Right atrium auricular region (tissue), 2 donors: ENCODE measurements at places on chromosomes 1 and 21. TPM values are rescaled to one million over a fixed set of nuclear protein-coding genes. Genes with fewer than 3 reads are reported as not detected.

Gene PRAMEF13
- not detected for total RNA-seq

- no peaks in the 10 kb centered on the region for H3K4me1 ChIP-seq
- no peak overlapping the region for H3K4me3 ChIP-seq
- no peak for DNase-seq
- H3K27me3 ChIP-seq, result no peaks in the 10 kb centered on the region
- no peaks in the 10 kb centered on the region for H3K36me3 ChIP-seq
Measured at GRCh38 chr1:203459671-203460201, 15.9 kb upstream of the PRELP start.

- no peaks in the 10 kb centered on the region for H3K27me3 ChIP-seq
- H3K4me1 ChIP-seq, result no peaks in the 10 kb centered on the region
- no peak for DNase-seq
- no peak overlapping the region for H3K27ac ChIP-seq
- H3K4me3 ChIP-seq, result no peak overlapping the region
Measured at GRCh38 chr1:238141353-238141752, 250.6 kb upstream of the ZP4 start.

DNA sequence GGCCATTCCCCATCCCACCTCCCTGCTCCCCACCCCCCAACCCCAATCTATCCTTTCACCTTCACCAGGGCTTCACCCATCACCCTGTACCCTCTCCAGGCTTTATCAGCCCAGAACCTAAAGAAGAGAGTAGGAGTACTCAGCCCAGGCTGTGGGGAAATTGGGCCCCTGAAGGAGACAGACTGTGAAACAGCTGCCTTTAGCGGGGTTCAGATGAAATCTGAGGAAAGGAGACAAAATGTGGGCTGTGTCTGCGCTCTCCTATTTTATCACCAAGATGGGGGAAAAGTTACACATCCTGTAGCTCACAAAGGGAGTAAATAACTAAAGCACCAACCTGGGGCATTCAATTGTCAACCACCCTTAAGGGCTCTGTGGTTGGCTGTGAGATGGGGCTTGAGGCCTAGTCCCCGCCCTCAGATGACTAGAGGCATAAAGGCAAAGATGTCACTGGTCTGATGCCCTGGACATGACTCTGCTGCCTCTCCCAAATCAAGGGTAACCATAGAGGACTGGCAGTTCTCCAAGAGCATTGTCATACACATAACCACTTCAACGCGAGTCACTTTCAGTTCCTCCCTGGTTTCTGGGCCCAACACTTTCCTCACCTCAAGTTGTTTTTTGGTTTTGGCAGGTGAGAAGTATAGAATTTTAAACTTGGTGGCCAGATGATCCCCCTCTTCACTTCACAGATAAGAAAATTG is 30.0 kb downstream of the SLC27A3 start:
- H3K27ac ChIP-seq, result peak overlapping the region; percentile 72
- peak; percentile 82 for DNase-seq
- H3K36me3 ChIP-seq, result peaks cover 31% of the 10 kb centered on the region
- H3K27me3 ChIP-seq, result no peaks in the 10 kb centered on the region
- H3K4me1 ChIP-seq, result peaks cover 30% of the 10 kb centered on the region
- H3K4me3 ChIP-seq, result no peak overlapping the region

DNA sequence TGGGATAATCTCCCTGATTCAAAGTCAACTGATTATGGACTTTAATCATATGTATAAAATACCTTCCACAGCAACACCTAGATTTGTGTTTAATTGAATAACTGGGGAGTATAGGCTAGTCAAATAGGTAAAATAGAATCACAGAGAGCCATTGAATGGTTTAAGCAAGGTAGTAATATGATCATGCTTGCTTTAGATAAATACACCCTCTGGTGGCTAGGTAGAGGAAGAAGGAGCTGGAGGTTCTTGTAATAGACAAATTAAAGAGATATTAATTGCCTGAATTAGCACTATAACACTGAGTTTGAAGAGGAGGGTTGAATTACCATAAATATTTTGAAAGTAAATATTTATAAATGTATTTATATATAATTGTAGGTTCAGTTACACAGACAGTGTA is 40.3 kb downstream of the DIRAS3 start:
- H3K36me3 ChIP-seq, result no peaks in the 10 kb centered on the region
- H3K4me1 ChIP-seq, result no peaks in the 10 kb centered on the region
- no peaks in the 10 kb centered on the region for H3K27me3 ChIP-seq
- no peak for DNase-seq
- no peak overlapping the region for H3K4me3 ChIP-seq

- peaks cover 52% of the 10 kb centered on the region for H3K4me1 ChIP-seq
- H3K36me3 ChIP-seq, result peaks cover 1% of the 10 kb centered on the region
- H3K4me3 ChIP-seq, result no peak overlapping the region
- DNase-seq, result no peak
- peak overlapping the region; percentile 62 for H3K27ac ChIP-seq
- no peaks in the 10 kb centered on the region for H3K27me3 ChIP-seq
Measured at GRCh38 chr1:19390166-19390850, 78.2 kb downstream of the SLC66A1 start.

Gene SPRR2B
- not detected for total RNA-seq

DNA sequence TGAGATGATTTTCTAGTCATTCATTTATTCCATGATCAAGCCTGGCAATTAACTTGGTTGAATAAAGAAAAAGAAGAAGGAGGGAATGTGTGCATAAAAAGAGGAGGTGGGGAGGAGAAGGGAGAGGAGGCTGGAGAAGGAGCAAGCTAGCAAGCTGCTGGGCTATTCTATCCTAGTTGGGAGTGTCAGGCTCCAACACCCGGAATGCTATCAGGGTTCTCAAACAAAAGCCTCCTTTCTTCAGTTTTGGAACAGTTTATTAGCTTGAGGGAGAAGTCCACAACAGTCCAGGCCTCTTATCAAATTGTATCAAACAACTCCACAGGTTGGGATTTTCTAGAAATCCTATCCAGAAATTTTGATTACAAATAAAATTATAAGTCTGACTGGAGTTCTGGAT is 80.0 kb downstream of the BCAR3 start:
- H3K4me1 ChIP-seq, result no peaks in the 10 kb centered on the region
- no peaks in the 10 kb centered on the region for H3K36me3 ChIP-seq
- H3K27me3 ChIP-seq, result no peaks in the 10 kb centered on the region
- no peak overlapping the region for H3K27ac ChIP-seq
- H3K4me3 ChIP-seq, result no peak overlapping the region
- no peak for DNase-seq

DNA sequence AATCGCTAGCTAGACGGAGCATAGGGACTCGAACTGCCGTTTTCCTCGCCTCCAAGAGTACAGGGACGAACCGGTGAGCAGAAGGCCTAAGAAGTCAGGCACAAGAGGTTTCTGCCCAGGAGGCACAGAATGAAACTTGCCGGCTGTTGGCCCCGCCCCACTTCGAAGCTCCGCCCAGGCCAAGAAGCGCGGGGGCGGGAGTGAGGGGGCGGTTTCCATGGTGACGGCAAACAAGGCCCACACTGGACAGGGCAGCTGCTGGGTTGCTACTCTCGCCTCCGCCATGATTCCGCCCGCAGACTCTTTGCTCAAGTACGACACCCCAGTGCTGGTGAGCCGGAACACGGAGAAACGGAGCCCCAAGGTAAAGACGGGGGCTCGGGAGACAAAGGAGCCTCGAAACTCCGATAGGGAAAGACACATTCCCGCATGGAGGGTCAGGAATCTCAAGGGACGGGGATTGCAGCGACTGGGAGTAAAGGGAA is at the start of gene DNALI1:
Gene DNALI1, plus strand, starts transcription at position 229 of the 485 bp plus-strand sequence. Its CDS starts 55 bp downstream, at position 284.
- H3K36me3 ChIP-seq, result peaks cover 10% of the 10 kb centered on the region
- DNase-seq, result peak; percentile 93
- peak within 1 kb of the TSS; percentile 19 for H3K4me3 ChIP-seq
- no peaks in the 10 kb centered on the region for H3K4me1 ChIP-seq
- H3K27ac ChIP-seq, result peak within 1 kb of the TSS; percentile 18
- no peaks in the 10 kb centered on the region for H3K27me3 ChIP-seq

- peak overlapping the region; percentile 50 for H3K27ac ChIP-seq
- no peak for DNase-seq
- no peaks in the 10 kb centered on the region for H3K27me3 ChIP-seq
- H3K4me1 ChIP-seq, result peaks cover 31% of the 10 kb centered on the region
- no peaks in the 10 kb centered on the region for H3K36me3 ChIP-seq
Measured at GRCh38 chr21:33229099-33229783, 497 bp upstream of the IFNAR2 start.

- H3K27me3 ChIP-seq, result no peaks in the 10 kb centered on the region
- H3K4me1 ChIP-seq, result peaks cover 22% of the 10 kb centered on the region
- no peak overlapping the region for H3K4me3 ChIP-seq
- H3K27ac ChIP-seq, result no peak overlapping the region
Measured at GRCh38 chr1:16219968-16220500, 7.6 kb upstream of the ARHGEF19 start.

DNA sequence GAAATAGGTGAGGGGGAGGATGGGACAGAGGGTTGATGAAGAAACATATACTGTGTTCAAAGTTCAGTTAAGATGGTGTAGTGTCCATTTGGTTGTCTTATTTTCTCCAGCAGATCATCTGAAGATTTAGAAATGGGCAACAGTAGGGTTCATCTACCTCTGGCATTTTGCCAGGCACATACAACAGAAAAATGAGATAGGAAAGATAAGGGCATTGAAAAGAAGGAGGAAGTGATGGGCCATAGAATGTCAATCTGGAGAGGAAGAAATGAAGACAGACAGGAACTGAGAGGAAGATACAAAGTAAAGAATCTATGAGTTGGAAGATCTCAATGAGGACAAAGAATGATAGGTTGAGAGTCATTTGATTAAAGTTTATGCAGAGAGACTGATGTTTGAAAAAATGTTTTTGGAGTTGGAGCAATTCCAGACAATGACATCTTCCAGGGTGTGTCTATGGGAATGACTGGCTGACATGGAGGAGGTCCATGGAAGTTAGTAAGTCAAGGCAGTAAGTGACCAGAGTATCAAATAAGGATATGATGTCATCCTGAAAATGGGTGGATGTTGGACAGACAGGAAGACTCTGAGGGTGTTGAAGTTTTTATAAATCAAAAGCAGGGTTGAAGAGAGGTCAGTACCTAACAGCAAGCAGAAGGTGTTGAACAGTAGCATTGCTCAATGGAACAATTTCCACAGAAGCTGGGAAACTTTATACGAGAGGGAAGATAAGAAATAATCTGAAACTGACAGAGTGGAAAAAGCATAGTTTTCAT is 18.7 kb upstream of the CD55 start:
- DNase-seq, result no peak
- peaks cover 12% of the 10 kb centered on the region for H3K4me1 ChIP-seq
- H3K4me3 ChIP-seq, result no peak overlapping the region
